ENCODE measurements at places on chromosomes 7 and 10.
A peak's percentile ranks its signal among the peaks of the same experiment; 100 is the strongest.

GRCh38 chr10:24394461-24395190 is 185.7 kb downstream of the KIAA1217 start:
- DNase-seq = no peak

DNA sequence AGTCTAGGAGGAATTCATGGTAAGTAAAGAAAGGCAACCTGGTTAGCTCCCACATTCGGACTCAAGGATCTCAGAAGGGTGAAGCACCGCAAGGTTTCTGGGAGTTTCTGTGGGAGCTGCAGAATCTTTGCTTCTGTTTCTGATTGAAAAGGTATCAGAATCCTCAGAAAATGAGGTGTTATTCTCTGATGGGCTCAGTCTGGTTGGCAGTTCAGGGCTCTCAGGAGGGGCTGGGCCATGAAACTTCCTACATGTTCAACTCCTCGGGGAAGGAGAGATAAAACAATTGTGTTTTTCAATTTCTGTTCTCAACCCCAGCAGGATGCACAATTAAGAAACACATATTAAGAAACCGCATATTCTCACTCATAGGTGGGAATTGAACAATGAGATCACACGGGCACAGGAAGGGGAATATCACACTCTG is 9.1 kb downstream of the OR2A7 start:
- DNase-seq = no peak

DNA sequence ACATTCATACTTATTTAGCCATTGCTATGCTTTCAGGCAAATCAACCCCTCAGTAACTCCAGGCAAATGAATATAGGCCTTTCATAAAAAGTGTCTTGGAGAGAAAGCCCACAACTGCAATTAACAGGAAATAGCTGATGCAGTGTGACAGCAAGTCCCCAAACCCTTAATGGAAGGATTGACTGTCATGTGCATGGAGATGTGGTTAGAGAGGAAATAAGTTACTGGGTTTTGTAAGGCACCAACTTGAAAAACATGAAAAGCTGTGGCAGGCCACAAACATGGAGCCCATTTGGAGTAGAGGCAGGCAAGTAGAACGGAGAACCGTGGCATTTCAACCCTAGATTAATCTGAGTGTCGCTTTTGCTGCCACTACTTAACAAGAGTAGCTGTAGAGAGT is 549.4 kb upstream of the C7orf33 start:
- no peak for DNase-seq

- DNase-seq = peak; percentile 34
Observed at GRCh38 chr7:36171503-36171902, 18.4 kb downstream of the EEPD1 start.

DNA sequence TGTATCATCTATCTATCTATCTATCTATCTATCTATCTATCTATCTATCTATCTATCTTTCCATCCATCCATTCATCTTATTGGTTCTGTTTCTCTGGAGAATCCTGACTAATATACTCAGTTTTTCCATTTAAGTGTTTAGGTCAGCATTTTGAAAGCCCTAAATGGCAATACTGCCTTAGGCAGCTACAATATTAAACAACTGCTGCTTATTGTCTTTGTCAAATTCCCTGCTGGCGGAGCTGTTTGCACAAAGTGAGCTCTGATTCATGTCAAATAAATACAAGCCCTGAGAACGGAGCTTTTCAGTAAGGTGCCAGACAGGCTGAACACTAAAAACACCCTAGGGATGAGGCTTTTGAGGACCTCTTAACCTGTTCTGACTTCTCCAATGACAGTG is 7.1 kb upstream of the KLHL7 start:
- DNase-seq = no peak

- DNase-seq = no peak
Observed at GRCh38 chr10:21972584-21972983, 30.9 kb downstream of the DNAJC1 start.

- DNase-seq = peak; percentile 16
Observed at GRCh38 chr7:7595451-7595850, 28.8 kb downstream of the MIOS start.

DNA sequence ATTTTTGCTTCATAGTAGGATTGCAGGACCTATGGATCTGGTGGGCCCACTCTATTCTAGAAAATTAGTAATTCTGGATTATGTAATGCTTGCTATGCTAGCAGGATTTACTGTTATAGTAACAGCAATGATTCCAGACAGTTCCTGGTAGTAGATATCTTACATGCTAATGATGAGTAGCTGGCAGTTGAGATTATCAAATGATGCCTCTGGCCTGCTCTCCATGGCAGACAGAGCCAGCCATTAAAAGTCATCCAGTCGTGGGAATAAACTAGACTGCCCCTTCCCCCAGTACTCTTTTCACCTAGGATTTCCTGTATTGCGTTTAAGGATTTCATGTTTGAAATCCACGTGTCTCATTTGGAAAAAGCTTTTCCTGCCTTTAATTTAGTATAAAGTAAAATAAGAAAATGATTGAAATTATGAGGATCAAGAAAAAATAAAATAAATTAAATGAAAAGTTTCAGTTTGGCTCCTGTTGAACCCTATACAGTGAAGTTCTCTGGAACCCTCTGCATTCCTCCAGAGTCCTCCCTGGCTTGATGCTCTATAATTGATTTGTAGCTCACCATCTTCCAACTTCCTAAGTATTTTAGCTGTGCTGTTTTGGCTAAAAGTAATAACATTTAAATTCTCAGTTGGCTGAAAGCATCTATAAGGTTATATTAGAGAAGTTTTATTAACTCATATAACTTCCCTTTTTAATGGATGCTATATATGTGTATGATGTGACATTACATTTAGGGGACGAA is 14.6 kb downstream of the UMAD1 start:
- no peak for DNase-seq

DNA sequence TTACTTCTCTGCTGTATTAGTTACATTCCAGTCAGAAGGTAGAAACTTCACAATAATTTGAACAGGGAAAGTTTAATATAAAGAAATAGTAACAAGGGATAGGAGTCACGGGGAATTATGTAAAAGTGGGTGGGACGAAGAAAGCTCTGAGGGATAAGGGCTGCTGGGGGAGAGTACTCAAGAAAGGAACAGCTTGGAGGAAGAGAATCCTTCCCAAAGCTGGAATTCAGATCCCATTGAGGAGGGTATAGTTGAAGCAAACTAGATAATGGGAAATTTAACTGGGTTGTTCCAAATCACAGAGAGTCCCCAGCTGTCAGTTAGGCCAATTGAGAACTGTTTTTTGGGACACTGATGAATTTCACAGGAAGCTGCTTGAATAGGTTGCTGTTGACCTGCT is 53.2 kb upstream of the MACC1 start:
- DNase-seq = no peak

DNA sequence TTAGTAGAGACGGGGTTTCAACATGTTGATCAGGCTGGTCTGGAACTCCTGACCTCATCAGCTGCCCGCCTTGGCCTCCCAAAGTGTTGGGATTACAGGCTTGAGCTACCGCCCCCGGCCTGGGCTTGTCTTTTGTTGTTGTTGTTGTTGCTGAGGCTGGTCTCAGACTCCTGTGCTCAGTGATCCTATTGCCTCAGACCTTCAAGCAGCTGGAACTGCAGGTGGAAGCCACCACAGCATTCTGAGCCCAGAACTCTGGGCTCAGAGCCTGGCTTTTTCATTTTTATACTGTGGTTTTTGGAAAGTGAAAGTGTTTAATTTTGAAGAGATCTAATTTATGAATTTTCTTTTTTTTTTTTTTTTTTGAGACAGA is 16.2 kb upstream of the DNAJB6 start:
- no peak for DNase-seq

DNA sequence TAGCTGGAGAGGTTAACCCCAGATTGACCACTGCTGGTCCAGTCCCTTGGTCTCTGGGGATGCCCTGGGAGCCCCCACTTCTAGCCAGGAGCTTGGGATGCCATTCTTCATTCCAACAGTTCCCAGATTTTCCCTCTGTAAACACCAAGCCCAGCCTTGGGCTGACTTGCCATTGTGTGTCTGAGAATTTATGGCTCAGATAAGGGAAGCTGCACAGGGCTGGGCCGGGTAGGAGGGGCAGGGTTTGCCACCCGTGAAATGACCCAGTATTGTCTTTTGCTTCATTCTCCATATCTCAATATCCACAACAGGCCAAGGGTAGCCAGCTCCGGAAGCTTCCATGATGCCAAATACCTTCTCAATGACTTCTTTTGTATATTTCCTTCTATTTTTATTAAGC is 32.1 kb downstream of the AFAP1L2 start:
- no peak for DNase-seq

DNA sequence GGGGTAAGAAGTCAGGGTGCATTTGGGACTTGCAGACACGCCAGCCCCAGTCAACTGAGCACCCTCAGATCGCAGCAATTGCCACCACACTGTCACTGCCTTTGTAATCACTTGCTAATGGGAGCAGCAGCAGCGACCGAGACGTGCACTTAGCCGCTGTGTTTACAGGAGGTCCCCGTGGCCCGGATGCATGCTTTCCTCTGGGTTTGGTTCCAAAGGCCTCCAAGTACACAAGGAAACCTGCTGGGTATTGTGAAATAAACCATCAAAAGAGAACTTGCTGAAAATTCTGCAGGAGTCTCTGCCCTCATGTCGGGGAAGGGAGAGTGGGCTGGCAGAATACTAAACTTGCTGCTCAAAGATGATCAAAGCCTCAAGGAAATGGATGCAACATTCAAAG is 341.7 kb downstream of the DNAJB6 start:
- DNase-seq = no peak

DNA sequence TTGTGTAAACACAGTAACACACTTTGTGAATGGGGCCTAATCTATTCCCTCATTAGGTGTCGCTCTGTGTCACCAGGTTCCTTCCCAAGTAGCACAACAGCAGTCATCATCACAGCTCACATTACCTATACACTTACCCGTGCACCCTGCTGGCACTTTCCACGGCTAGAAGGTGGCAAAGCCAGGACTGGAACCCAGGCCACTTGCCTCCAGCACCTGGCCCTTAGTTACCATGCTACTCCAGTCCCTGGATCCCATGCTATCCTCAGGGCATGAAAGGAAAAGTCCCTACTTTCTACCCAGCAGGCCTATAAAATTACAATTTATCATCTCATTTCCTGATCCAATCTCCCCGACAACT is 18.4 kb downstream of the SMURF1 start:
- DNase-seq = no peak

DNA sequence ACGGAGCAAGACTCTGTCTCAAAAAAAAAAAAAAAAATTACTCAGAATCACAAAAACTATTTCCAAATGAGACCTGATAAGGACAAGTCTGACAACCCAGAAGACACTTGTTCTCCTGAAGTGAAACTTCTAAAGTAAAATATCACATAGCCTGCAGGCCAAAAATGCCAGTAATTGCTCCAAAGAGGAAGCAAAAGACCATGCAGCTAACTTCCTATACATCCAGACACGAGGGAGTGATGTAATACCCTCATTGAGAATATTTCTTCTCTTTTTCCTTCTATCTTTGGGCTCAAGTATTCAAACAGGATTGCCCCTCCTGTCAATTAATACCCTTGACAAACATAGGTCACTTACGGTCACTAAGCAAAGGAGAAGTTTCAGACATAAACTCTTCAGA is 31.2 kb downstream of the ARMH3 start:
- DNase-seq = no peak

GRCh38 chr7:121038717-121039509 is 50.4 kb downstream of the CPED1 start:
- DNase-seq = no peak

DNA sequence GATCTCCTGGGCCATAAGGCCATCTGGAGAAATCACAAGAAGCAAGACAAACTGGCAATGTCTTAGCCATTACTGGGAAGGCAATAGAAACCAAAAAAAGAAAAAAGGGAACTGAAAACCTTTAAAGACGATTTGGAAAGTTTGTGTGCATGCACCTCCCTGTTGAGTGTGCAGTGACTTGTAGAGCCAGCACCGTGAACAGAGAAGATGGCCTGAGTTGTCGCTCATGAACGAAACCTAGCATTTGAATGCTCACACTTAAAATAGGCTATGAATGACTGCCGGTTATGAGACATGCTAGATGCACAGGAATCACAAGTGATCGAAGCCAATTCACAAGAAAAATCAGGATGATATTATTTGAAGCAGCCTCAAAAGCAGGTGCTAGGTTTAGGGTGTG is 151.3 kb upstream of the ADO start:
- DNase-seq = no peak

- no peak for DNase-seq
Observed at GRCh38 chr7:80463272-80463920, 48.5 kb downstream of the GNAT3 start.

DNA sequence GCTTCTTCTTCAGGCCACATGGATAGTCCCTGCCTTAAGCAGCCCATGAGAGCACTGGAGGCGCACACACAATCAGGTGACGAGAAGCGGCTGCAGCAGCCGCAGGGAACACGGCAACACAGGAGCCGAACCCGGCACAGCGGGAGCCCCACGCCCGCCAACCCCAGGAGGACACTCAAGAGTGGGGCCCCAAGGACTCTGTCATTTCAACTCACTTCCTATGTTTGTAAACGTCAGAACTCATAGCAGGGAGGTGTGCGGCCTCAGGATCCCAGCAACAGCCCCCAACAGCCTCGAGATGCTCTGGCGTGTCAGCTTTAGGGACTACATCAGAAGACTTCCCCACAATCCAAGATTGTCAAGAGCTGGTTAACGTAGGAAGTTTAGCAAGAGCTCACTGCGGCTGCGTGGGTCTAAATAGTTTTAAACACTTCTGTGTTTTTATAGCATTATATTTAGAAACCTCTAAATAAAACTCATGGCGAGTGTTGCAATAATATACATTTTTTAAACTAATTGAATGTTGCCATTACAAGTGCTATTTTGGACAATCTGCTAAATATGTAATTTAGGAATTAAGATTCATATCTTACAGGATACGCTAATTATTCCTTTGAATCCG is 123.4 kb downstream of the MAD1L1 start:
- no peak for DNase-seq

DNA sequence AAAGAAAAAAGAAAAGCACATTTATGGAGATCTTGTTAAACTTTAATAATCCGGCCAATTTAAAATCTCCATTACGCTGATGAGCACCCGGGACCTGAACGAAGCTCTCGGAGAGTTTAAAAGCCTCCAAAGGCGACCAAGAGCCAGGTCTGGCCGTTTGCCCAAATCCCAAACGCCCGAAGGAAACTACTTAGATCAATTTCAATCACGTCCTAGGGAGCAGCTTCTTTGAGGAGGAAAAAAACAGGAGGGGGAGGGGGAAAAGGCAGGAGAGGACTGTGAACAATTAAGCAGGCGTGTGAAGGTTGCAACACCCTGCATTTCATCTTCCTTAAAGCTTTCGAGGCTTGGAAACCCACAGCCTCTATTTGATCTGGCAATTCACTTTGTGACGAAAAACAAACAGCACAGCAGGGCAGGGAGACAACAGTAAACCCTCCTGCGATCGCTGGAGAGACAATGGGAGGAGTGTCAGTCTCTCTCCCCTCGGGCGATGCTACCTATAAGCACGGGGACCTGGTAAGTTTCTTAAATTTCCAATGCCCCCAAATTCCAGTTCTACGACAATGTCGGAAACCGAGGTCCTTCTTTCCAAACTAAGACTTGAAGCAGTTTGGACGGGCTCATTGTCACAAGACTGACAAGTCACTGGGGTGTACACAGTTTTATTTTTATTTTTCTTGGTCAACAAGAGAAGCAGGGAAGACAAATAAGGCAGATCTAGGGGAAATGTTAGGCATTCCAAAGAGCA is 1.2 kb downstream of the KLF6 start:
- DNase-seq = no peak

Measured in activated CD4-positive, alpha-beta T cell treated with anti-CD3 and anti-CD28 coated beads, Interleukin-2, amount 50 U/mL, for 16 hours (primary cell).